ENCODE measurements at places on chromosomes 3 and 15.

DNA sequence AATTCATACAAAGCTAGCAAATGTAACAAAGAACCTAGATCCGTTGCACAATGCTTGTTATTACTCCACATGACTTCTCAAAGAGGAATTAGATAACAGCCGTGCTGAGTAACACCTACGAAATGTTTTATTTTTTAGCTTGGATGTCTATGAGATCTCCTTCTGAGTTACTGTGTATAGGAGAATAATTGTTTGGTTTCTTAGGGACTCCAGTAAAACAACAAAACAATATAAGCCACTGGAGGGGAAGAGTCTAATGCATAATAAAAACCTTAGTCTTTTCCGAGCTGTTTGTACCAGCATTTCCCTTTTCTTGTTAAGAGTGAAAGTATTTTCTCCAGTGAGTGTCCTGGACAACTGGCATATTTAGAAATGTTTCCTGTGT lies 15.6 kb downstream of the SNAP23 start:
- DNase-seq = no peak

- no peak for DNase-seq
These were observed 96.9 kb downstream of the ALCAM start for GRCh38 chr3:105463620-105464019.

DNA sequence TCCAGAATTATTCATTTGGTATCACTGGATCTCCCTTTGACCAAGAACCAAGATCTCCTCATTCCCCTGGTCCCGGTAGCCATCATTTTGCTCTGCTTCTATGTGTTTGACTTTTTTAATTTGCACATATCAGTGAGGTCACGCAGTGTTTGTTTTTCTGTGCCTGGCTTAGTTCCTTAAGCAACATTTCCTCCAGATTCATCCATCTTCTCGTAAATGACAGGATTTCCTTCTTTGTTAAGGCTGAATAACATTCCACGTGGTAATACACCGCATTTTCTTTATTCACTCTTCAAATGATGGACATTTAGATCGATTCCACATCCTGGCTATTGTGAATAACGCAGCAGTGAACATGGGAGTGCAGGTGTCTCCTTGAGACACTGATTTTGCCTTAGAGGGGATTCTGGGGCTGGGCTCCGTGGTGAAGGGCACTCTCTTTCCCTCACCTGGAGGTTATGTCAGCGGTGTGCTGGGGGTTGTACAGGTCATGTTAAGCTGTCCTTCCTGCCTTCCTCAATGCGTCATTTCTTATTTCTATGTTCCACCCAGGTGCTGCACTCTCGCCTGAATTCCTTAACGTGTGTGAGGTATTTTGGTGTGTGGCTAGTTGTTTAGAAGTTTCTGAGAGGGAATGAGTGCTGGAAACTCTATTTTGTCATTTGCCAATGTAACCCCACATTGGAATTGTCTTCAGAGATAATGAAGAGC lies 212.2 kb downstream of the LPP start:
- DNase-seq = no peak

DNA sequence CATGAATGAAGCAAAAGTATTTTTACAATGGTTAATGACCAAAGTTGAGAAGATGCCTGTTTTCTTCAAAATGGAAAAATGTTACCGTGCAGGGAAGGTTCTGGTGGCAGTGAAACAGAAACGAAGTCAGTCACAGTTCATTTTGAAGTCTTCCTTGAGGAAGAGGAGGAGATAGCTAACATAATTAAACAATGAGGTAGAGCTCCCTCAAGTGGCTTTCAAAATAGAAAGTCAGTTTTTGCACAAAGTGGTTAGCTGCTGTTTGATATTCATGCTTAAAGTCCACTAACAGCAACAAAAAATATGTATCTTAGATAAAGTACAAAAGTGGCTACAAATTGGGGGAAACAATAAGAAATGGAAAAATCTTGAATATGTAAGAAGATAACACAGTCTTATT lies 87.3 kb downstream of the TFG start:
- DNase-seq = no peak

DNA sequence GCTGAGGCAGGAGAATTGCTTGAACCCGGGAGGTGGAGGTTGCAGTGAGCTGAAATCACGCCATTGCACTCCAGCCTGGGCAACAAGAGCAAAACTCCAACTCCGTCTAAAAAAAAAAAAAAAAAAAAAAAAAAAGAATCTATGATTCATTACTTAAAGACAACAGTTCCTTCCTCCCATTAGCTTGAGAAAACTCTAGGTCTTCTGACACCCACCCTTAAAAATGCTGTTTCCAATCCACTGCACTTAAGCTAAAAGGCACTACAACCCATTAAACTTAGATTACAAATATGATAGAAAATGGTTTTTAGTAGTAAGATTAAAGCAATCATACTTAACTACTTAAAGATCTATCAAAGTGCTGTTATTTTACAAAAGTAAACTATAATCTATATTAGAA lies 40.0 kb upstream of the BHLHE40 start:
- DNase-seq = no peak

DNA sequence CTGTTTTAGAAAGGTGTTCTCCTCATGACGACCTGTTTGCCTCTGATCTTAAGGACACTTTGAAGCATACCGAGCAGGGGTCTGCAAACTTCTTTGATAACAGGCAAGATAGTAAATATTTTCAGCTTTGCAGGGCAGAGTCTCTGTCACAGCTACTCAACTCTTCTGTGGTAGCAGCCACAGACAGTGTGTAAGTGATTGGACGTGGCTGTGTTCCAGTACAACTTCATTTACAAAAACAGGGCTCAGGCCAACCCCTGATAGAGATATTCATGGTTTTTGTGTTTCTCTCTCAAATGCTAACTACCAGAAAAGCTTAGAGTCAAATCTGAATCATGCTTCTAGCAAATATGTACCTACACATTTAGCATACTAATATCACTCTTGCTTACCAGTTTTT lies 51.5 kb downstream of the TGFBR2 start:
- DNase-seq = no peak

GRCh38 chr3:59426821-59427565 lies 377.2 kb upstream of the CFAP20DC start:
- DNase-seq = no peak

GRCh38 chr15:76060118-76060989 lies 569 bp downstream of the TMEM266 start:
- DNase-seq = no peak

GRCh38 chr3:150107429-150108175 lies 136.9 kb upstream of the PFN2 start:
- DNase-seq = no peak

GRCh38 chr15:90667073-90667754 lies 49.9 kb upstream of the BLM start:
- DNase-seq = no peak

GRCh38 chr3:194069421-194070219 lies 66.3 kb upstream of the HES1 start:
- no peak for DNase-seq

GRCh38 chr3:463252-464192 lies 267.0 kb downstream of the CHL1 start:
- DNase-seq = no peak

DNA sequence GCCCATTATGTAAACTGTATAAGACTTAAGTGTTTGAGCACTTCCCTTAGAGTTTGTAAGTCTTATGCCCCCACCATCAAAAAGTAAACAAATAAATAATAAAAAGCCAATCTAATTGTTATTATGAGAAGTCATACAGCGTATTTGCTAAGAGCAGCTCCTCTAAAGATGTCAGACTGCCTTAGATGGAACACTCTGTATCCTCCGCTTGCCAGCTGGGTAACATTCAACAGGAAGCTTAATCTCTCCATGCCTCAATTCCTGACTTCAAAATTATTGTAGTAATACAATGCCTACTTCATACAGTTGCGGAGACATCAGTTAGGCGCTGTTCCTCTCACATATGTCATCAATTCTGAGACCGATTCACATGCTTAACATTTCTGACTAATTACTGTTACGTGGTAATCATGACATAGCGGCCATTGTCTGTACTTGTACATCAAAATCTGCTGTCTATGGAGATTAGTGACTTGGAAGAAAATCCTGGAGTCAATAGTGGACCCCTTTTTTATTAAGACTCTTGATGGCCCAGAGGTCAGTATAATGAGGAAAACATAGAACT lies 417.7 kb downstream of the LPP start:
- no peak for DNase-seq

GRCh38 chr3:134601539-134602439 lies 49.0 kb downstream of the KY start:
- peak; percentile 15 for DNase-seq

DNA sequence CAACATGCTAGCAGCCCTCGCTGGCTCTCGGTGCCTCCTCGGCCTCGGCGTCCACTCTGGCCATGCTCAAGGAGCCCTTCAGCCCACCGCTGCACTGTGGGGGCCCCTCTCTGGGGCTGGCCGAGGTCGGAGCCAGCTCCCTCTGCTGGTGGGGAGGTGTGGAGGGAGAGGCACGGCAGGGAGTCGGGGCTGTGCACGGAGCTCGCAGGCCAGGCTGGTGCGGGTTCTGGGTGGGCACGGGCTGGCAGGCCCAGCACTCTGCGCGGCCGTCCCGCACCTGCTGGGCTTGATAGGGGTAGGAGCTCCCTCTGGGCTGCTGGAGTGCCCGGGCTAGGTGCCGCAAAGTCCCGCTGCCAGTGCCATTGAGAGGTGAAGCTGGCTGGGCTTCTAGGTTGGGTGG lies 251.0 kb downstream of the SQOR start:
- DNase-seq = no peak

GRCh38 chr3:66253790-66254620 lies 33.2 kb downstream of the SLC25A26 start:
- no peak for DNase-seq

DNA sequence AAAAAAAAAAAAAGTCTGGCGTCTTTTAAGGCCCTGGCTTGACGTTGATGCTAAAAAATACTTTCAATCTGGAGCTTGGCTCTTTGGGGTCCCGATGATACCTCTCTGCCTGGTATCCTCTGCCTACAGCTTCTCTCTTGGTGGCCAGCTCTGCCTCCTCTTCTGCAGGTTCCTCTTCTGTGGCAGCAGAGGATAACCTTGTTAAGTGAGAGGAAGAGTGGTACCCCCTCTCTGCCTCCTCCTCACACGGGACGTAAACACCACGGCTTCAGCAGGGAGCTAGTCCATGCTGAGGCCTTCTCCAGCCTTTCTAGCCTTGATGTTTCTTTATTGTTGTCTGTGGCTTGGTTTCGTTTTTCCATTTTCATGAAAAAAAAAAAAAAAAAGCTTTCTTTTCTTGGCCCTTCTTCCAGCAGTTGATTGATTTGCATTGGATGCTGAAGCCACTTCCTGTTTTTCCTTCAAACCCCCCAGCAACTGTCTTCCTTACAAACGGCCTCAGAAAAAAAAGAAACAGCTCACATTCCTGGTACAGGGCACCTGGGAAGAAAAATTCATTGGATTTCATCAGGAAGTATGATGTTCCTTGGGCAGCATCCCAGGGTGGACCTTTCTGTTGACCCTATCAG lies 59.7 kb downstream of the RORA start:
- DNase-seq = no peak

GRCh38 chr15:91530956-91531582 lies 322.4 kb upstream of the SLCO3A1 start:
- DNase-seq = no peak

DNA sequence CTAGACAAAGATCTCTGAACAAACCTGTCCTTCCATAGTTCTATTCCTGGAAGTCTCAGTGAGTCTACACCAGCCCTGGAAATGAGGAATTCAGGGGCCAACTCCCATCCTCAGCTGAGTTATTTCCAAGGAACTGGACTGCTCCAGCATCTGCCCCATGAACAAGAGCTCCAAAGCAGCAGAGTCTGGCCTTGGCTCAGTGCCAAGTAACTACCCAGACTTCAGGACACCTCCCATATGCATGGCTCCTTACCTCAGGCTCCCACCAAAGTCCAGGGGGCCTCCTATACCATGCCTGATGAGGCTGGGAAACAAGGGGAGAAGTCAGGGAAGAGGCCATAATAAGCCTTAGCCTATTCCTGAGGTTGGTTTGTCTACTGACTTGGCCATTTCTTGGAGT lies 45.0 kb downstream of the FAIM start:
- no peak for DNase-seq

DNA sequence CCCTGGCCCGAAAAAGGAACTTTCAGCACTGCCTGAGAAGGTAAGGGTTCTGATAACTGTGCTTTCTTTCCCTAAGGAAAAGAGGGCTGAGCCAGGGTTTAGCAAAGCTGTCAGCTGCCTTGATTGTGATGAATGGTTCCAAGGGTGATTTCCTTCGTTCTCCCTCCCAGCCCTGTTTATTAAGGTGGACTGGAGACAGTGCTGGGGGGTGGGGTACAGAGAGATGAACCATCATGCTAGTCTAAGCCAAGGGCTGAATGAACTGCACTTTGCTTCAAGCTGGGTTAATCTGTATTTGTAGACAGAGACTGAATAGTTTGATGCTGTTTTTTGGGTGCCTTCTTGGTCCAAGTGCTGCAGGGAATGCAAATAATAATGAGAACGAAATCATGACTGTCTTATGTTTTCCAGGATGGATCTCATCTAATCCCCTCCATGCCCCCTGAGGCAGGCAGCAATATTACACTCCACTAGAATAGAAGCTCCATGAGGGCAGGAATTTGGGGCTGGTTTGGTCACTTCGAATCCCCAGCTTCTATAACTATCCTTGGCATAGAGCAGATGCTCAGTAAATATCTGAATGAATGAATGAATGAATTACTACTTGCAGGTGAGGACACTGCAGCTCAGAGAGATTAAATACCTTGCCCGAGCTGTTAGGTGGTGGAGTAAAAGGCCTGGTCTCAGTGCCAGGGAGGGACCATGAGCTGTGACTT lies 10.9 kb downstream of the PXYLP1 start:
- no peak for DNase-seq

- no peak for DNase-seq
These were observed 95.0 kb downstream of the VGLL4 start for GRCh38 chr3:11548721-11549131.

DNA sequence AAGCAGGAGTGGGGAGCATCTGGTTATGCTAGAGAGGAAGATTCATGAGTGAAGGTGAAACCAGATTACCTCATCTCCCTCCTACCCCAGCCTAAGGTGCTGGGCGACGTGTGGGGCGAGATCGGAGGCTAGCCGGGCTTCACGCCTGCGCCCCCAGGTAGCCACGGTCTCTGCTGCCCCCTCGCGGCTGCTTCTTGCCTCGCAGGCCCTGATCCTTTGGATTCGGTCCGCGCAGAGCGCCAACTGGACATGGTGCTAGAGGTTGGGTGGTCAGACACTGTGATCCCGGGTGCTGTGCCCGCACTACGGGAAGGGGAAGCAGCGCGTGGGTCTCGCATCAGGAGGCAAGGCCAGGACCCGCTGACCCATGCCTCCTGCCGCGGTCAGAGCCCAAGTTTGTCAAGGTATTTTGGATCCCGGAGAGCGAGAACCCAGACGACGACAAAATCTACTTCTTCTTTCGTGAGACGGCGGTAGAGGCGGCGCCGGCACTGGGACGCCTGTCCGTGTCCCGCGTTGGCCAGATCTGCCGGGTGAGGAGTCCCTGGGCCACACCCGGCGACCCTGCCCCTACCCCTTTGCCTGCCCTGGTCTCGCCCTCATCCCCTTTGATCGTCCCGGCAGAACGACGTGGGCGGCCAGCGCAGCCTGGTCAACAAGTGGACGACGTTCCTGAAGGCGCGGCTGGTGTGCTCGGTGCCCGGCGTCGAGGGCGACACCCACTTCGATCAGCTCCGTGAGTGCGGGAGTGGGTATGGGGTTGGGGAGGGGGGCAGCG lies 4.2 kb downstream of the SEMA3B start:
- DNase-seq = peak; percentile 57

Measured in NCI-H1436 (cell line).